ENCODE measurements at places on chromosomes 11 and 22.

DNA sequence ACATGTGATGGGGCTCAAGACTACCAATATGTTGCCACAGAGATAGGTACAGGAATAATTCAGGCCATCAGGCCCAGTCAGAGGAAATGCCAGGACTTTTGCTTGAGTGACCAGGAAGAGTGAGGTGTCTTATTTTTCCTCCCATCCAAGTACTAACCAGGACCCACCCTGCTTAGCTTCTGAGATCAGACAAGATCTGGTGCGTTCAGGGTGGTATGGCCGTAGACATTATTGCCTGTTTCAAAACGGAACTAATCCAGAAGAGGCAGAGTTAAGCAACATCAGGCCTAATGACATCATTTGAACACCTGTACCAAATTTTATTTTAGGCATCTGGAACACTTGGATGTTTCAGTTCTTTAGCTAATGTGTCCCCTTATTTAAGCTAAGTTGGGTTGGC is 205.5 kb upstream of the POU2AF2 start:
- DNase-seq, result no peak

- DNase-seq, result no peak
These were observed 123.3 kb downstream of the METTL15 start for GRCh38 chr11:28231475-28231874.

DNA sequence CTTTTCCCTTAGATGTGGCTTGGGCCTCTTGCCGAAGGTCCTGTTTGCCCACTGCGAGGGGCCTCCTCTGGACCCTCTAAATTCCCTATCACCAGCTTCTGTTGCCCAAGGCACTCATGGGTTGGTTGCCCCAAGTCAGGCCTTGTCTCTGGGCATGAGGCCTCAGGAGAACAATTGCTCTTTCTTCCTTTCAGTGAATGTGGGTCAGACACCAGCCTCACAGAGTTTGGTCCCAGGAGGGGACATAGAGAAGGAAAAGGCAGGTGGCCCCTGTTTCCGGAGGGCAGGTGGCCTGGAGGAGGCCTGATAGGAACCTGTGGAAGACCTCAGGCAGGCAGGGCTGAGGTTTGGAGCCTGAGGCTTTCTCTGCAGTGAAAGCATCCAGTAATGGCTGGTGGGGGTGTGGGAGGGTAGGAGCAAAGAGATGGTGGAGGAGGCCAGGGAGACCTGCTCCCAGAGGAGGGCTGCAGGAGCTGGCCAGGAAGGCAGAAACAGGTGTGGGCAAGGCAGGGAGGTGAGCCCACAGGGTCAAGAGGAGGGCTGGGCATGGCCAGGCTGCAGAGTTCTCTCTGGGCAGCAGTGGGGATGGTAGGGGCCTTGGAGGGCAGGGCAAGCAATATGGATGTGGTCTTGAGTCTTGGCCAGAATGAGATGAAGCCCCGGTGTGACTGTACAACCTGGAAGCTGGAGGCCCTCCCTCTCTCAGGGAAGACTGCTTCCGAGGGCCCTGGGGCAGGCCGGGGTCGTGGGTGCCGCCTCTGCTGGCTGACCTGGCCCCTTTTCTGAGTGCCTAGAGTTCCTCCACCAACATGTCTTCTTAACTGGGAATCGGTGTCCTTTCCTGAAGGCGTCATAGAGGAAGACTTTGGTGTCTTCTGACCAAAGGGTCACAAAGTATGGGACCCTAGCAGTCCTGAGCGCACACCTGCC is 28.0 kb upstream of the LMO1 start:
- no peak for DNase-seq

GRCh38 chr11:14656536-14657457 is 13.2 kb downstream of the PDE3B start:
- peak; percentile 16 for DNase-seq

- peak; percentile 76 for DNase-seq
These were observed 66.9 kb downstream of the RBFOX2 start for GRCh38 chr22:35961480-35962295.

- no peak for DNase-seq
These were observed 8.9 kb upstream of the PLAAT4 start for GRCh38 chr11:63527667-63528066.

GRCh38 chr11:57424137-57424791 is 2.7 kb downstream of the SLC43A3 start:
- peak; percentile 32 for DNase-seq

DNA sequence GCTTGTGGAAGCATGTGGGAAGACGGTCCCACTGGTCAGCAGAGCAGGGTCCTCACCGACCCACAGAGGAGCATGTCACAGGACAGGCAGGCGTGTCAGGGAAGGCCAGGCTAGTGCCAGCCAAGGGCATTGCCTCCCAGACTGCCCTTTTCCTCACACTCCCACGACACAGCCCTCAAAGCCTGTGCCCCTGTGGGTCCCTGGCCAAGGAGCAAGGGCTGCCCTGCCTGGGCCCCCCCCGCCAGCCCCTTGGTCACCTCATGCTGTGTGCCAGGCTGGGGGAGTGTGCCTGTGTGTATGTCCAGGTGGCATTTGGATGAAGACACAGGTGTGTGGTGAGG is 74.7 kb downstream of the MED15 start:
- DNase-seq, result no peak

DNA sequence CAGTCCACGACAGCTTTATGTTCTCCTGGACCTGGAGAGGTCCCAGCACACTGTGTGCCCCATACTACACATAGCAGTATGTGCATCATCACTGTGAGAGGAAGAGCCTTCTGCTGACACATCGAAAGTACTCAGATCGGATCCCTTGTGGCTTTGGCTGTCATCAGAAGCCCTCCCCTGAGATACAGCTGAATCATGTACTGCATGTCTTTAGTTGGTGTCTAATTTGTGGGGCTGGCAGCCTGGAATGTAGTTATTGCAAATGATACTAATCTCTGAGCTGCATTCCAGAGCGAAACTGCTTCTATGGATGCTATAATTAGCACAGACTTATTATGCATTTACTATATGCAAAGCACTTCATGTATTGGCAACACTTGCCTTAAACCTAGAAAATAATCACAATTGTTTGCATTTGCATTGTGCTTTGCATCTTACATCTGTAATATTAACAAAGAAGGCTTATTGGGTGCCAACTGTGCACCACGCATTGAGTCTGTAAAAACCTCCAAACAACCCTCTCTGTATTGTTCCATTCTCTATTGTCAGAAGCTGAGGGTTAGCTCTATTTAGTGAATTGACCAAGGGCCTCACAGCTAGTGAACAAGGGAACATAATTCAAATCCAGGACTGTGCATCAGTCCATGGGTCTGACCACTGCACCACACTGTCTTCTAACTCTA is 89.2 kb upstream of the CRTAM start:
- DNase-seq, result peak; percentile 61

GRCh38 chr11:97140885-97141494 is 751.2 kb downstream of the JRKL start:
- DNase-seq, result peak; percentile 4

DNA sequence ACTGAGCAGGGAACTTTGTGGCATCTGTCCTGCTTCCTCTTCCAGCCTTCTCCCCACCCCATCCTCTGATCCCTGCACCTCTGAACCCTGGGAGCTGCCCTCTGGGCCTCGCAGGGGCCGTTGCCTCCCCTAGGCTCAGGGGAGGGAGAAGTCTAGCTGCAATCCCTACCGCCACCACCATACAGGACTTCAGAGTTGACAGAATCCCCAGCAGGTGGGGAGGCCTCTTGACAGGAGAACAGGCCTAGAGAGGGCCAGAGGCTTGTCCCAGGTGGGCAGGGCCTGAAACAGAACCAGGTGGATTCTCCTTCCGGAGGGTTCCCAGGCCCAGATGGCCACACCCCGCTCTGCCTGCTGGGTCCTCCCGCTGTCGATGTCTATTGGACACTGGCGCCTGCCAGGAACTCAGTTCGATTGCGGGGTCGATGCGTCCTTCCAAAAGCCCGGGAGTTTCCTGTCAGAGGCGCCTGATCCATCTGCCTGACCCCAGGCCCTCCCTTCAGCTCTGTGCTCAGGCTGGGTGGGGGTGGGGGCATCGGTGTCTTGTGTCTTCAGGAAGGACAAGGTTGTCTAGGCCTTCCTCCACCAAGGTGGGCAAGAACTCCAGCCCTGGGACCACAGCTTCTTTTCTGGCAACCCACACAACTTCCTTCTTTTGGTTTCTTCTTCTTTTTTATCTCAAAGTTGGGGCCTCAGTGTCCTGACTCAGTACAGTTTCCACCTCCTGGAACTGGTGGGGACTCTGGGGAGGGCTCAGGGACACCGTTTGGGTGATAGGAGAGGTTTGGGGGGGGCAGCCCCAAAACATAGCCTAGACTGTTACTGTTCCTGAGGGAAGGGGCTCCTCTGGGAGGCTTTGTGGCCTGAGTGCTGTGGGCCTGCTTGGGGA is 6.4 kb downstream of the STARD10 start:
- no peak for DNase-seq

GRCh38 chr22:41223535-41223934 is 17.2 kb downstream of the CHADL start:
- no peak for DNase-seq

DNA sequence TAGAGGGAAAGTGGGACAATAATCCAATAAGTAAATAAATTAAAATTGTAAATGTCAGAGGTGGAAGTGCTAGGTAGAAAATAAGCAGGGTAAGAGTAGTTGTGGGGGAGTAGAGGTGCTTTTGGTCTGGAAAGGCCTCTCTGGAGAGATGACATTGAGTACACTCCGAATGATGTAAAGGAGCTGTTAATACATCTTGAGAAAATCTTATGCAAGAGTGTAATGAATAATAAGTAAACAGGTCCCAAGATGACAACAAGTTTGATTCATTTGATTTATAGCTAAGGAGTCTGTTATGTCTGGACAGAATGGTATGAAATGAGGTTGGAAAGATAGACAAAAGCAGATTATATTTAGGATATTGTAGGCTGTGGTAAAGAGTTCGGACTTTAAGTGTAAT is 87.5 kb downstream of the TMEM135 start:
- no peak for DNase-seq

- DNase-seq, result no peak
These were observed 363.1 kb downstream of the MN1 start for GRCh38 chr22:27438271-27438980.

DNA sequence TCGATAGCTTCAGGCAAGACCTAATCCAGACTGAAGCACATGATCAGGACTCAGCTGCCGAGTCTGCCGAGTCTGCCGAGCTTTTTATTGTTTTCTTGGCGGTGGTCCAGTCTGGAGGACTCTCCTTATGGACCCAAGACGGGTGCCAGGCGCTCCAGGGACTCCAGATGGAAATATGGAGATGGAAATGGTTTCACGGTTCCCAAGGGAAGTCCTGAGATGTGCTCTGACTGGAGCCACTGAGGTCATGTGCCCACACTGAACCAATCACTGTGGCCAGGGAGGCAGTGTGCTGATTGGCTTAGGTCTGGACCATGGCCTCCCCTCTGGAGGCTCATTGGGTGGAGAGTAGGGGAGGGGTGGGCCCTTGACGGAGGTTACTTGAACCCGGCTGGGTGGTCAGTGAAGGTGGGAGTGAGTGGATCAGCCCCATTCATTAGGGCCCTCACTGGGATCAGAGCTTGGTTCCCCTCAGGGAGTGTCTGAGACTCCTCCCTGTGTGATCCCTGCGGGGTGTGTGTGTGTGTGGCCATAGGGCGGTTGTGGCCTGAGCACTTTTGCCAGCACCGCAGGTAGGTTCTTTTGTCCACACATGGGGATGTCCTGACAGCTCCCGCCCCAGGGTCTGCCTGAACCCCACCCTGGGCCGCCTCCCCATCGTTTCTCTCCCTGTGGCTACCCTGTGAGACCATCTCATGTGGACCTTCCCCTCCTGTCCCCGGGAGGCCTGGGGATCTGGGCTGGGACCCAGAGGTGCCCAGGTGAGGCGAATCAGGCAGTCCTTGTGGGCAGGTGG is 14.0 kb downstream of the RPS6KA4 start:
- no peak for DNase-seq

DNA sequence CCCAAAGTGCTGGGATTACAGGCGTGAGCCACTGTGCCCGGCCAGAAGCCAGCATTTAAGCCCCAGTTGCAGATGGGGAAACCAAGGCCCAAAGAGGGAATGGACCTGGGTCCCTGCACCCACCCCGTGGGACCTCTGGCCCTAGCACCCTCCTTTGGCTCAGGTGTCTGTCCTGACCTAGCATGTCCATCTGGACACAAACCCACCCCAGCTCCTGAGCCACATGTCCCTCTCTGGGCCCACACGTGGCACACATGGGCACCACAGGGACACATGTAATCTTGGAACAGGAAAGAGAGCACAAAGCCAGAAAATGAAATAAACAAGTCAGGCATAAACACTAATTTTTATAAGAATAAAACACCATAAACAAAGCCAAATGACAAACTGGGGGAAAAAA is 9.6 kb downstream of the GGT5 start:
- DNase-seq, result no peak

- peak; percentile 55 for DNase-seq
These were observed 193.5 kb downstream of the UVRAG start for GRCh38 chr11:76008474-76008873.

DNA sequence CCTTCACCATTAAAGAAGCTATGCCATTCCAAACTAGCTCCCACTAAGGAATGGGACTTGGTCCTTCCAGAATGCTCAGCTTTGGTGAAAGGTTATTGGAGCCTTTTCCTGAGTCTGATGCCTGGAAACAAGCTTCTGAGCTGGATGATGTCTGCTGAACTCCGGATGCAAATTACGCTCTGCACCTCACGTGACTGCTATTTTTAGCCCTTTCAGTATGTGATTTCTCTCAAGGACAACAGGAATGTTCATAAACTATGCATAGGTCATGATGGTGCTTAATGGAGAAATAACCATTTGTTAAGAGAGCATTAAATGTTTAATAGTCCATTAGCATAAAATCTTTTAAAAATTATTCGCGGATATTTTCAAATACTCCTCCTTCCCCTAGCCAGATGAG is 631.4 kb upstream of the KIRREL3 start:
- DNase-seq, result no peak

GRCh38 chr11:85751724-85752123 is 59.2 kb downstream of the SYTL2 start:
- no peak for DNase-seq

DNA sequence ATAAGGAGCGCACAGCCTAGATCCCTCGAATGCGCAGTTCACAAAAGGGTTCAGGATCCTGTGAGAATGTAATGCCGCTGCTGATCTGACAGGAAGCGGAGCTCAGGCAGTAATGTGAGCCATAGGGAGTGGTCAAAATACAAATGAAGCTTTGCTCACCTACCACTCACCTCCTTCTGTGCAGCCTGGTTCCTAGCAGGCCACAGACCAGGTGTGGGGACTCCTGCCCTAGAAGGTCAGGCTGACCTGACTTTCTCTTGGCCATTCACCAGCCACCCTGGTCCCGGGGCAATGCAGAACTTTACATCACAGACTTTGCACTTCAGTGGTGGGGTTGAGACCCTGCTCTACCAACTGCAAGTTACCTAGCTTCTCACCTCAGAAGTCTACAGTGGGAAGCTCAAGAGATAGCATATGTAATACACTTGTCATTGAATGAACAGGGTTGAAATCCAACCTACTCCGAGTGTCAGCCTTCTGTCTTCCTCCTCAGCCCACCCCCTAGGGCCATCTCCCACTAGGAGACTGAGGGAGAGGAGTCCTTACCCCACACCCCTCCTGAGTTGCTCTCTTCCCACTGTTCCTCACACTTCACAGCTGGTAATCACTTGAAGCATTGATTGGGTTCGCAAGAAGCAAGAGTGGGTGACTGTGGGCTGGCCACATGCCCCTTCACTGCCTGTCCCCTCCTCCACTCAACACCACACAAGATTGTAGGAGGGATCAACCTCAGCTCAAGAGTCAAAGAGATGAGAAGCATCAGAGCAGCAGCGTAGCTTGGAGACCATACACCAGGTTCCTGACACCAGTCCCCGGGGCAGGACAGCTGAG is 2.0 kb upstream of the KCNJ1 start:
- no peak for DNase-seq

- DNase-seq, result no peak
These were observed 1.1 kb downstream of the ALG8 start for GRCh38 chr11:78138291-78138690.
